Activated CD4-positive, alpha-beta T cell treated with anti-CD3 and anti-CD28 coated beads, Interleukin-10, Interleukin-2, amounts not matched to agents 100 ng/mL and 50 ng/mL, durations not matched to agents 16 hours and 8 hours (primary cell): ENCODE measurements at places on chromosomes 12 and 14.

DNA sequence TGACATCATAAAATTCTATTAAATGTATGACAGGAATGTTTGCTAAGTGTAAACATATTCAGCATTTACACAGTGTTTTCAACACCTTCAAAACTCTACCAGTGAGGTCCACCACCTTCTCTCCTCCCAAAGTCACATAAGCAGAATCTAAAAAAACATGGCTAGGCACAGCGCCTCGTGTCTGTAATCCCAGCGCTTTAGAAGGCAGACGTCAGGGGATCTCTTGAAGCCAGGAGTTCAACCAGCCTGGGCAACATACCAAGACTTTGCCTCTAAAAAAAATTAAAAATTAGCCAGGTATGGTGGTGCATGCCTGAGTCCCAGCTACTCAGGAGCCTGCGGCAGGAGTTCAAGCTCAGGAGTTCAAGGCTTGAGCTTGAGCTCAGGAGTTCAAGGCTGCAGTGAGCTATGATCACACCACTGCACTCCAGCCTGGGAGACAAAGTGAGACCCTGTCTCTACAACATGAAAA is 30.0 kb downstream of the NUMB start:
- no peak for DNase-seq

DNA sequence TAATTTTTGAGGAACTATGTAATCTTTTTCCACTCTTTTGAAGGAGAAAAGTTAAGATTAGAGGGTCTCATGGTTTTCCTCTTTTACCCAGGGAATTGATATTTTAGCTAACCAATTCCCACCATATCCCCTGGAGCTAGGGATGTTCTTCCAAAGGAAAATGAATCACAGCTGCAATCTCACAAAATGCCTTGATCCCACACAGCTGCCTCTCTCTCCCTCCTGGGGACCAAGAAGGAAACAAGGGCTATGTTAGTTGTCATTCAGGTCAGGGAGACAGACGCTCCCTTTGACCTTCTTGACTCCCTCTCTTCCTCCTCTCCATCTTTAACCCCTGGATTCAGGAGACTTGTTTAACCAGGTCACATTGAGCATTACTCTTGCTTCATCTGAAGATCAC is 9.5 kb downstream of the DCN start:
- no peak for DNase-seq

- DNase-seq = peak; percentile 70
Measured at GRCh38 chr12:50620109-50620977, 115.6 kb downstream of the DIP2B start.

DNA sequence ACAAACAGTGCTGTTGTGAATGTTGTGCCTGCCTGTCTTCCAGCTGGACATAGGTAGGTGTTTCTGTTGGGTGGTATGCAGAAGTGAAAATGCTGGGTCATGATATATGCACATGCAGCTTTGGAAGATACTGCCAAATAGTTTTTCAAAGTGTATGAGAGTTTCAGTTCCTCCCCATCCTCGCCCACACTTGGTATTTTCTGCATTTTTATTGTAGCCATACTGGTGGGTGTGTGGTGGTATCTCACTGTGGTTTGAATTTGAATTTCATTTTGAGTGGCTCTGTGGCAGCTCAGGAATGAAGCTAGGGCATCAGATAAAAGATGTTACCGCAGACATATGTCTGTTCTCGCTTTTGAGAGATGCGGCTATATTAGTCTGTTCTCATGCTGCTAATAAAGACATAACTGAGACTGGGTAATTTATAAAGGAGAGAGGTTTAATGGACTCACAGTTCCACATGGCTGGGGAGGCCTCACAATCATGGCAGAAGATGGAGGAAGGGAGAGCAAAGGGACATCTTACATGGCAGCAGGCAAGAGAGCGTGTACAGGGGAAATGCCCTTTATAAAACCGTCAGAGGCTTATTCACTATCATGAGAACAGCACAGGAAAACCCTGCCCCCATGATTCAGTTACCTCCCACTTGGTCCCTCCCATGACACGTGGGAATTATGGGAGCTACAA is 183.1 kb downstream of the CAND1 start:
- DNase-seq = peak; percentile 76

- DNase-seq = no peak
Measured at GRCh38 chr14:22384974-22385526, 204.0 kb downstream of the DAD1 start.

DNA sequence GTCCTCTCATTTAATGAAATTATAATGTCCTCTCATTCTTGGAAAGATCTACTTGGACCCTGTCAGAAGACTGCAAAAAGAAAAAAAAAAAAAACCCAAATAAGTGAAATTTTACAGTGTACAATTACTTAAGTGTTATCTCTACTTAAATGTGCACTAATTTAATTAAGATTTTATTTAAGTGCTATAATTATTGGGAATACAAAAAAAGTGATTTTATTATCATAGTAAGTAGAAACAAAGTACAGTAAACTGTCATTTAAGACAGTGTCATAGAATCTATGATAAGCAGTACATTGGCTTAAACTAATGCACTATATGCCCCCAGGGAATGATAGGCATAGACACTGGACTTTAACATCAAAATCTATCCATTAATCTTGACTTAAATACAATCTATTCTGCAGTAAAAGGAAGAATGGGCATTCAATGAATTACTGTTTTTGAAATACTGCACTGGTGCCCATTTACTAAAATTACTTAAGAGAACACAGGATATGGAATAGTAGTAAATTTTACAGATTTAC is 23.3 kb downstream of the INSM2 start:
- no peak for DNase-seq

- no peak for DNase-seq
Measured at GRCh38 chr14:89667983-89668382, 250.9 kb upstream of the FOXN3 start.

DNA sequence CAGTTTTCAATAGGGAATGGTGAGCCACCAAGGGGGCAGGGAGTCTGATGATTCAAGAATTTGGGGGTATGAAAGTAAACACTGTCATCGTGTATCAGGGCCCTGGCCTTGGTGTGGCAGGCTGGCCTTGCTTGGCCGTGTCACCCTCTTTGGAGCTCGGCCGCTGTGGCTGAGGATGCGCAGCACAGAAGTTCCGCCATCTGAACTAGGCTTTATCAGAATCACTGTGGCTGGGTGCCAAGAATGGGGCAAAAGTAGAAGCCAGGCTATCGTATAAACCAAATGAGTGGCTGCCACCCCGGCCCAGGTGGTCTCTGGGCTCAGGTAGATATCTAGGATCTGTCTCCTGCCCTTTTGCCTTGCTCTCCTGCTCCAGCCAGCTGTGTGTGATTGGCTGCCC is 137.4 kb downstream of the PAPOLA start:
- DNase-seq = no peak

GRCh38 chr12:26748741-26749431 is 84.1 kb downstream of the ITPR2 start:
- peak; percentile 49 for DNase-seq

- no peak for DNase-seq
Measured at GRCh38 chr12:114445401-114446323, 39.7 kb upstream of the TBX5 start.

- no peak for DNase-seq
Measured at GRCh38 chr14:21098076-21098891, at the start of gene ZNF219. ZNF219 (minus strand) TSS chr14:21098655; CDS start chr14:21093591, 5,064 bp downstream.

- no peak for DNase-seq
Measured at GRCh38 chr12:109592905-109593272, 19.3 kb downstream of the MVK start.

- no peak for DNase-seq
Measured at GRCh38 chr12:22635812-22636211, 10.8 kb downstream of the ETNK1 start.

- no peak for DNase-seq
Measured at GRCh38 chr14:25832585-25832984, 765.2 kb downstream of the NOVA1 start.

GRCh38 chr12:60066655-60067054 is 470.8 kb downstream of the SLC16A7 start:
- DNase-seq = no peak

GRCh38 chr12:4157122-4157521 is 116.4 kb upstream of the CCND2 start:
- DNase-seq = no peak

GRCh38 chr12:115507951-115508722 is 769.4 kb downstream of the MED13L start:
- no peak for DNase-seq

GRCh38 chr12:5047094-5047493 is 3.4 kb downstream of the KCNA5 start:
- no peak for DNase-seq

DNA sequence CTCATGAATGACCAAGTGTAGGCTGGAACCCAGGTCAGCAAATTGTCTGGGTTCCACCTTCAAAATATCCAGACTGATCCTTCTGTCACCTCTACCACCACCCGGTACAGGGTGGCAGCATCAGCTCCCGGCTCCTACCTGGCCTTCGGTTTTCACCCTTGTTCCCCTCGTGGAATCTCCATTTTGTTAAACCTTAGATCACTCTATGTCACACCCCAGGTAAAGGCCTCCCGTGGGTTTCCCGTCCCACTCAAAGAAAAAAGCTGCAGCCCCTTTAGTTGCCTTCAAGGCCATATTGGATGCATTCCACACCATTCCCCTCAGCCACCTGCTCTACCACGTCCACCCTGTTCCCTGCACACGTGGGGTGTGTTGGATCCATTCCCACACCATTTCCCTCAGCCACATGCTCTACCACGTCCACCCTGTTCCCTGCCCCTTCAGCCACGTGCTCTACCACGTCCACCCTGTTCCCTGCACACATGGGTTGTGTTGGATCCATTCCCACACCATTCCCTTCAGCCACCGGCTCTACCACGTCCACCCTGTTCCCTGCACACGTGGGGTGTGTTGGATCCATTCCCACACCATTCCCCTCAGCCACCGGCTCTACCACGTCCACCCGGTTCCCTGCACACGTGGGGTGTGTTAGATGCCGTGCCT is 23.8 kb downstream of the SLC6A13 start:
- no peak for DNase-seq

DNA sequence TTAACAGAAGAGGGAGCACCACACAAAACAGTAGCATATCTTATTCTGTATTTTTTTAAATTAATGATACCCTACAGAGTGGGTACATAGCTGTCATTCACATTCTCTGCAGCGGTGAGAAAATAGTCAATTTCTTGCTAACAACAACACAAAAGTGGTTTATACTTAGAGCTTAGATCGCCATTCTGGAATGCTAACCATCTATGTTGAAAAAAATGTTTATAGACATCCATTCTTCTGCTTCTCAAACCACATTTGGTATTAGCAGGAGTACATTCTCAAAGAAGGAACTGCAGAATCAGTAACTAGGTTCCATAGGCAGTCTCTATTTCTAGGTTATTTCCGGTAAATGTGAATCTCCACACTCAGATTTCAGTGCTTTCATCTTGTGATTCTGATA is 185.9 kb downstream of the PPFIA2 start:
- no peak for DNase-seq

- no peak for DNase-seq
Measured at GRCh38 chr14:78356391-78356790, 186.2 kb downstream of the NRXN3 start.

DNA sequence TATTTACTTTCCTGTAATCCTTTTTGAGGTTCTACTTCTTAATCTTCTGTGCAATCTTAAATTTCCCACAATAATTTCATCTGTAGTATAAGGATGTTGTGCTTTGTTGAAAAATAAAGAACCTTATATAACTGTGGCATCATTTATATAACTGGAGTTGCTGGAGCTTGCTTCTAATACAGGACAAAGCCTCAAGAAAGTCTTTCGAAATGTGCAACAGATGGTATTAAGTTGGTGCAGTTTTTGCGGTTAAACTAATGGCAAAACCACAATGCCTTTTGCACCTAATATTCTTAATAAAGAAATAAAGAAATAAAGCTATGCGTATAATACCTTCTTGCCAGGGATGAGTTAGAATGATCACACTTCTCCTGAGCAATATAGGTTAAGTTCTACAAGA is 180.0 kb downstream of the KITLG start:
- DNase-seq = no peak

DNA sequence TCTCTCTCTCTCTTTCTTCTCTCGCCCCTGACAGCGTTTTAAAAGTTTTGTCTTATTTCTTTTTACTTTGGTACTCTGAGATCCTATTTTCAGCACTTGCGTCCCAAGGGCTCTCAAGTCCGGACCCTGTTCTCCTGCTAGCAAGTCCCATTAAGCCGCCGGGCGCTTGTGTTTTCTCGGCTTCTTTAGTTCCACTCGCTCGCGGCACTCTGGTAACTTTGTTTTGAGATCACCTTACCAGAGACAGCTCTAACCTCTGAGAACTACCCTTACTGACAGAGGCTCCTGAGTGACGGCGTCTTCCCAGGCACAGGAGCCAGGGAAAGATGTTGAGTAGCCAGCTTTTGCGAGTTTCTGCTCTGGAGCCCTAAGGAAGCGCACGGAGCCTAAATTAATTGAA is 2.7 kb upstream of the MYF5 start:
- DNase-seq = no peak

GRCh38 chr12:100189636-100190394 is 10.8 kb upstream of the ACTR6 start:
- no peak for DNase-seq

DNA sequence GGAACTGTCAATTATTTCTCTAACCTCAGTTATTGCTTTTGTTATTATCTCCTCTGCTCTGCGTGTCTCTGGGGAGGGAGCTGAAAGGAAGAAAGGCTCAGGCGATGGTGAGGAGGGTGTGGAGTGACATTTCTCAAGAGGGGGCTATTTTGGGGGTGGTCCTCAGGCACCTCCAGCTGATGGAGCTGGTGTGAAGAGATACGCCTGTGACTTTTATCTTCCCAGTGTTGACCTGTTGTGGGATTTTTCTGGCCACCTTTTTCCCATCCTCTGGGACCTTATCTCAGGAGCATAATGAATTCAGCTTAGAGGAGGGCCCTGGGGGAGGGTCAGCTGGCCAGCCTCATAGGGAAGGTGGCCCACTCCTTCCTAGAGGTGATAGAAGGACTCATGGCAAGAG is 26.4 kb downstream of the KCNA5 start:
- no peak for DNase-seq

DNA sequence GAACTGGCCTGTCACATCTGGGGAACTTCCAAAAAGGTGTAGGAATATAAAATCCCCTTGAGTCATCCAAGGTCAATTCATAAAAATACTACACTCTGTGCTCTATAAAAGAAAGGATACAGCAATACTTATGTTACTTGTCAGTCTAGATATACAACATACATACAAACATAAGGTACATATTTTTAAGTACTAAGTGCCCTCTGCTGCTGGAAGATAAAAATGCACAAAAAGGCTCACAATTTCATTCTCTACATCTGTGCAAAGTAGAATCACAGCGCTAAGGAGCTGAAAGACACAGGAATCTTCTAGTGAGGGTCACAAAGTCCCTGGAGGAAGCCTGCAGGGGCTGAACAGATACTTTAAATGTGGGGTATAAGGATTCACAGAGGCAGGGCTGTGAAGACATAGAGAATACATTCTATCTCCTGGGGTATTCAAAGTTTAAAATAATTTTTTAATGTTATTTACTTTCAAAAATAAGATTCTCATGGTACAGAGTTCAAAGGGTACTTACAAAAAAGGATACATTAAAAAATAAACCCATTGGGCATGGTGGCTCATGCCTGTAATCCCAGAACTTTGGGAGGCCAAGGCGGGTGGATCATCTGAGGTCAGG is 10.2 kb upstream of the GOLGA5 start:
- DNase-seq = peak; percentile 72

- DNase-seq = no peak
Measured at GRCh38 chr12:18850752-18851151, 112.8 kb downstream of the CAPZA3 start.

GRCh38 chr12:131348231-131348630 is 362.7 kb upstream of the SFSWAP start:
- DNase-seq = no peak
